ENCODE measurements at places on chromosomes 3 and 15.
A peak's percentile ranks its signal among the peaks of the same experiment; 100 is the strongest.

DNA sequence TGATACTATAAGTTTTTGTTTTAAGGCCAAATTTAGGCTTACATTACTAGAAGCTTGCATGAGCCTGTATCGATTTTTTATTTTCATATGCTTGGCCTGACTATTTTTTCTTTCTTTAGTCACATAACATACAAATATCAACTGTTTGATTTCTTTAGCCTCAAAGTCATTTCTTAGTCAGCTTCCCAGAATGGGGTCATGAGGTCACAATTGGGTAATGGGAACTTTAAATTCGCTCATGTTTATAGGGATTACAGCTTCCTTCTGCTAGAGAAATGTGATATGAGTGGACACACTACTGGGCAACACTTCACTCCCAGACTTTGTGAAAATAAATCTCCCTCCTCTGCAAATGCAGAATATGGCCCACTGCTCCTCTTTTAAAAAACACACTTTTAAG is 9.1 kb upstream of the TIPARP start:
- DNase-seq = no peak

GRCh38 chr3:46372492-46373359 is 2.0 kb downstream of the CCR5 start:
- DNase-seq = no peak

GRCh38 chr3:77815467-77815866 is 775.6 kb downstream of the ROBO2 start:
- no peak for DNase-seq

- DNase-seq = peak; percentile 54
Measured at GRCh38 chr3:48661501-48662144, 1.1 kb downstream of the CELSR3 start.

GRCh38 chr3:44511238-44511566 is 33.7 kb upstream of the ZNF445 start:
- DNase-seq = no peak

Data from substantia nigra (tissue), 51 donors.